ENCODE measurements at places on chromosomes 2 and 18.

- DNase-seq = no peak
These were observed 312.3 kb downstream of the PRKCE start for GRCh38 chr2:45963816-45964215.

- no peak for DNase-seq
These were observed 41.0 kb downstream of the PAX8 start for GRCh38 chr2:113237604-113238160.

GRCh38 chr2:102094917-102095316 is 47.6 kb upstream of the IL1R1 start:
- DNase-seq = no peak

GRCh38 chr2:120429586-120430500 is 83.9 kb downstream of the INHBB start:
- DNase-seq = no peak

- no peak for DNase-seq
These were observed 167.9 kb downstream of the NCKAP5 start for GRCh38 chr2:133400411-133400810.

GRCh38 chr18:40347261-40347660 is 1607.8 kb upstream of the PIK3C3 start:
- DNase-seq = no peak

- DNase-seq = no peak
These were observed 92.7 kb upstream of the PXDN start for GRCh38 chr2:1837022-1837421.

- no peak for DNase-seq
These were observed 331.2 kb upstream of the MYT1L start for GRCh38 chr2:2662037-2662846.

- no peak for DNase-seq
These were observed 552.8 kb upstream of the PKDCC start for GRCh38 chr2:41495050-41495449.

- DNase-seq = no peak
These were observed 18.8 kb downstream of the HJURP start for GRCh38 chr2:233835230-233836186.

DNA sequence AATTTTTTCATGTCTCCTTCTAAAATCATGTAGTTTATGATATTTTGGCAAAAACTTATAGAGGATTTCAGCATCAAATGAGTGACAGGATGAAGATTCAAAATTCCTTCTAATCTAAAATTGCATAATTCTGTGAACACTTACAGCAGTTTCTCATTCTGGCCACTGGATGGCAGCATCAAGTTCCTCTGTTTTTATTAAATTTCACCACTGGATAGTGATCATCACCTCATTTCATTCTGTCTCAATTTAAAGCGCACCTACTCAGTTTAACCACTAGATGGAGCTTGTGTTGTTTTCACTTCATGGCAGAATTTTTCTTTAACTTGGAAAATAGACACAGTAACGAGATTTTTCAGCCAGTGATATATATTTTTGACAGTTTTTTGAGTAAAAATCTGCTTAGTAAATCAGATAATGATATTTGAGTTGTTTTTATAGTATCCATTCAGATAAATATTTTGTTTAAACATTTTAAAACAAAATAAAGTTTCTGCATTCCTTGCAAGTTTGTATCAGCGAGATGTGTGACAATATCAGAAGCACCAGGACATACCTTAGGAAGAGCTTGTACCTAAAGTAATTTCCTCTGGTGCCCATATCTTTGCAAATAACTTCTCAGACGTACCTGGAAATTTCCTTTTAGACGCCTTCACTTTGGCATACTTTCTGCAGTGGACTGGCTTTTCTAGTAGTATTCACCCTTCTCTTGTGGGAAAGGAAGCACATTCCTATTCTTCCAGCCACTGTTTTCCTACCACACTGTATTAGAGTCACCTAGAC is 94.7 kb upstream of the ARHGAP15 start:
- peak; percentile 91 for DNase-seq

- DNase-seq = no peak
These were observed 20.1 kb upstream of the ID2 start for GRCh38 chr2:8661736-8662135.

DNA sequence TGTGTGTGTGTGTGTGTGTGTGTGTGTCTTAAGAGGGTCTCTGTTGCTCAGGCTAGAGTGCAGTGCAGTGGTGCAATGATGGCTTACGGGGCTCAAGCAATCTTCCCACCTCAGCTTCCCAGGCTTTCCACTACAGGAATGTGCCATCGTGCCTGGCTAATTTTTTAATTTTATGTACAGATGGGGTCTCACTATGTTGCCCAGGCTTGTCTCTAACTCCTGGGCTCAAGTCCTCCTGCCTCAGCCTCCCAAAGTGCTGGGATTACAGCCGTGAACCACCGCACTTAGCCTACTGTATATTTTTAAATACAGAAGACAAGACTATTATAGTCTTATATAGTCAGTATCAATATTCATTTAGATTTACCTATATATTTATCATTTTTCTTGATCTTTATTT is 220.1 kb upstream of the STON1 start:
- DNase-seq = no peak

GRCh38 chr18:55013086-55013485 is 53.8 kb upstream of the CCDC68 start:
- no peak for DNase-seq

GRCh38 chr2:105294844-105295481 is 34.6 kb downstream of the TGFBRAP1 start:
- peak; percentile 14 for DNase-seq

DNA sequence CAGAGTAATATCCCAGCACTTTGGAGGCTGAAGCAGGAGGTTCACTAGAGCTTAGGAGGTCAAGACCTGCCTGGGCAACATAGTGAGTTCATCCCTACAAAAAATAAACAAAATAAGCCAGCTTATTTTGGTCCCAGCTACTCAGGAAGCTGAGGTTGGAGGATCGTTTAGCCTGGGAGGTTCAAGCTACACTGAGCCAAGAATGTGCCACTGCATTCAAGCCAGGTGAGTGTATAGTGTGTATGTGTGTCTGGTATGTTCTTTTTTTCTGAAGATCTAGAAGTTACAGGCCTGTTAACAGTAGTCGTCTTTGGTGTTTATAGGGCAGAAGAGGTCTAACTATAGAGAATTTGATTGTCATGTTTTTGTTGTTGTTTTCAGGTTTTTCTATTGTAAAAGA is 40.2 kb downstream of the ZC3H15 start:
- DNase-seq = no peak

- no peak for DNase-seq
These were observed 116.0 kb downstream of the ABCA12 start for GRCh38 chr2:215022418-215022817.

GRCh38 chr2:25054720-25055119 is 12.8 kb downstream of the EFR3B start:
- no peak for DNase-seq
